ENCODE measurements at places on chromosomes 6 and 20.

GRCh38 chr6:16240589-16241320 is 2.4 kb downstream of the GMPR start:
- DNase-seq, result no peak

DNA sequence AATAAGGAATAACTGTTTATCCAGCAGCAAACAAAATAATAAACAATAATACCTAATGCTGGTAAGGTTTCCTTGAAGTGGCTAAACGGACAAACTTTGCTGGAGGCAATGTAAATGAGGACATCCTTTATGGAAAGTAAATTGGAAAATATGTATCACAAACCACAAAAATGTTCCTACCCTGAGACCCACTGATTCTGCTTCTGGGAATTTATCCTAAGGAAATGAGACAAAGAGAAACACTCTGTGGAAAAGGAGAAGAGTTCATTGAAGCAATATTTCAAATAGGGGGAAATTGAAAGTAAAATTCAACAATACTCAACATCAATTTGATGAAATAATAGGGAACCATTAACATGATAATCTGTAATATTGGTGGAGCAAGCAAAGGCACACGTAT is 37.9 kb downstream of the MAFB start:
- DNase-seq, result no peak

- DNase-seq, result no peak
Measured at GRCh38 chr6:34152042-34152524, 6.2 kb upstream of the GRM4 start.

DNA sequence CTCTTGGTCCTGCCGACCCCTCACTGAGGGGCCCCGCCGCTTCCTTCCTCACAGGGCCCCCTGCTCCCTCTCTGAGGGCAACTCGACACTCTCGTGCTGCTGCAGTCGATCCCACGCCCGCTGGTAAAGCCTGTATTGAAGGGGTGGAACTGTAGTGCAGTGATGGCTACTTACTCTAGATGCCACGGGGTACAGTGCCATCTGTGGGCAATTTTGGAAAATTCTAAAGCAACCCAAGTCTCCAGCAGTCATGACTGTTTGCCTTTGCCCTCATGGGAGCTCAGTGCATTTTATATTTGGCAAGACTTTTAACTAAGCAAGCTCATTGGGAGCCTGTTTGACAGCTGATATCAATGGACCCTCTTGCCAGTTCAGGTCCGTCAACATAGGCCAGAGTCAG is 6.5 kb upstream of the C6orf136 start:
- no peak for DNase-seq
